ENCODE measurements at places on chromosomes 5 and 9.

DNA sequence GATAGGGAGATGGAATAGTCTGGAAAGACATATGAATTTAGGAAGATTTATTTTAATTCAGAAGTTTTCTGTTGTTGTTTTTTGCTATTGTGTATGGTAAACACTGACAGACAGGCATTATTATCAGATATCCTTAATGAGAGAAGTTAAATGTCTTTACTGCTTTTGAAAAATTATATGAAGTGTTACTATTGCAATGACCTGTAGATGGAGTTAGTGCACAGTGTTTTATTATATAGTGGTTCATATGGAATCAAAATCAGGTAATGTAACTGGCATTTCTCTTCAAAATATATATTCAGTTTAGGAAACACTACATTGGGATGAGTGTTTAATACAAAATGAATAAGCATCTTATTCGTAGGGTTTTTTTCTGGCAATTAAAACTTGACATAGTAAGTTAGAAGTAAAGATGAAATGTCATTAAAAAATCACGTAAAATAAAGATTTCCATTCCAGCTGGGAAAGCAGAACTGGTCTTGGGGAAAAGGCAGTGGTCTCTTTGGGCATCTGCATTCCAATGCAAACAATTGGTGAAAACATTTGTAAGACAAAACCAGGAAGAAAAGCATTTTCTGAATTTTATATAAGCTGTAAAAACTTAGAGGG, 3.9 kb downstream of the GABRA1 start:
- DNase-seq, result no peak

GRCh38 chr9:83167126-83167525, 104.2 kb upstream of the RASEF start:
- no peak for DNase-seq

DNA sequence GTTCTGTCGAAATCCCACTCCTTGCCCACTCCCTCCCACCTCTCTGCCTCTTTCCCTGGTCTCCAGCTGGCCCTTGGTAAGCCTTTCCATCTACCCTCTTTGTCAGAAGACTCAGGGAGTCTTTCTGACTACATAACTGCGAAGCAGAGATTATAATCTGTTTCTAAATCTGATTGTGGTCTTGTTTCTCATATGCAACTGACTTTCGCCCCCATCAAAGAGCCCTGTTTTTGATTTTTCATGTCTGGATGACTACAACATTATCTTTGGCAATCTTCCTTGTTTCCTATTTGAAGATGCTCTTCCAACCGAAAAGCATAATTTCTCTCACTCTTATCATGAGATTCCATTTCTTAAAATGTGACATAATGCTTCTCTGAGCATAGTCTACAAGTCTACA, 218.2 kb upstream of the ADAMTSL1 start:
- DNase-seq, result no peak

DNA sequence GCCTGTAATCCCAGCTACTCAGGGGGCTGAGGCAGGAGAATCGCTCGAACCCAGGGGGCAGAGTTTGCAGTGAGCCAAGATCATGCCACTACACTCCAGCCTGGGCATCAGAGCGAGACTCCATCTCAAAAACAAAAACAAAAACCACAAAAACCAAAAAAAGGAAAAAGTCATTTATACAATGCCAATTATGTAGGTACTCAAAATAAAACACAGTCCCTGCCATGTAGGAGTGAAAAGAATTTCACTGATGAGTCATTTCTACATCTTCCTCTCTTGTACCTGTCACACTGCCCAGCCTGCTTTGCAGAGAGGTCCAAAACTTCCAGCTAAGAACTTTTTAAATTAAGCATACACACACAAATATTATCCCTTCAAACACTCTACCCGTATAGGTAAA, 215.8 kb downstream of the EPB41L4A start:
- no peak for DNase-seq

- DNase-seq, result no peak
These were observed 71.4 kb upstream of the STARD4 start for GRCh38 chr5:111583758-111584203.

DNA sequence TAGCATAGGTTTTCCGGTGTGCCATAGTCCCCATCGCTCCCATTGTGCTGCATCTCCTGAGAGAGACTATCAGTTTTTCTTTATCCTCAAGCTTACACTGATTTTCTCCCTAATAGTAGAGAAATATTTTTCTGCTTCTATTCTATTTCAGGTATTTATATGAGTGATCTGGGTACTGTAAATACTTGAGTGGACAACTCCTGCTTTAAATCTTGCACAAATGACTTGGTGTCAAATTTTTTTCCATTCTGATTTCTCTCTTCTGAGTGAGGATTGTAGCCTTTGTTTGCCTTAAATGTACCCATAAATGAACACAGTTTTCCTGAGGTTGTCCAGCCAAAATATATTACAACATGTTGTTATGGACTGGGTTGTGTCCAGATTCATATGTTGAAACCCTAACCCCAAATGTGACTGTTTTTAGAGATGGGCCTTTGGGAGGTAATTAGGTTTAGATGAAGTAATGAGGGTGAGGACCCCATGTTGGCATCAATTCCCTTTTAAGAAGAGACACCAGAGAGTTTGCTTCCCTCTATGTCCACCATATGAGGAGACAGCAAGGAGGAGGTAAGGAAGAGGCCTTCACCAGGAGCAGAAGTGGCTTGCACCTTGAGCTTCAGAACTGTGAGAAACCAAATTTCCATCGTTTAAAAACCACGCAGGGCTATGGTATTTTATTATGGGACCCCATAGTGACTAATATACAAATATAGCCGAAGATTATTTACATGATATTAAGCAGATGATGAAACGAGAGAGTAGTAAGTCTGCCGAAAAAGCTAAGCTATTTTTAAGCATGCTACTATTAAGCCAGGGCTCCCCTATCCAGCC, 336.4 kb upstream of the MPDZ start:
- DNase-seq, result no peak

DNA sequence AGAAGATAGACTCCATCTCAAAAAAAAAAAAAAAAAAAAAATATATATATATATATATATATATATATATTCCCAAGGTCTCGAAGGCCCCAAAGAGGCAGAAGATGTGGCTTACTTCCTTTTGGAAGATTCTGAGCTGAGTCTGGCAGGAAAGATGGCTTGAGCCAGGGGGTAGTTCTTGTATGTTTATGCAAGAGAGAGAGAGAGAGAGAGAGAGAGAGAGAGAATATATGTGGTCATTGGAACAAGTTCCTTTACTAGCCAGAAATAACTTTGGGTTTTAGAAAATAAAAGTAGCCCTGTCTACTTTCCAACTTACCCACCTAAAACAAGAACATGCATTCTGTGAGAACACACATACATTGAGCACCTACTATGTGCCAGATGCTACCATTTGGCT, 17.6 kb downstream of the NCS1 start:
- no peak for DNase-seq

DNA sequence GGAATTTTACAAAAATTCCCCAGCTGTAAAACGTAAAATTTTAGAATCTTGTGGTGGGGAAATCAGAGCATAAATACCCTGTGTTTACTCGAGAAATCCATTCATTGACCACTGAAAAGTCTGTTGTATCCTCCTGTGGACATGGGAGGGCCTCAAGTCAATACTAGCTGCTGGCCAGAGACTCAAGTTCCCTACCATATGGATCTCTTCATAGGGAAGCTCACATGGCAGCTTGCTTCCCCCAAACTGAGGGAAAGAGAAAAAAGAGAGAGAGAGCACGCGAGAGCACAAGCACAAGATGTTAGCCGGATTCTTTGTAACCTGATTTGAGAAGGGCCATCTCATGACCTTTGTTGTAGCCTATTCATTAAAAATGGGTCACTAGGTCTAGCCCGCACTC, 591.9 kb downstream of the LRRC70 start:
- no peak for DNase-seq

DNA sequence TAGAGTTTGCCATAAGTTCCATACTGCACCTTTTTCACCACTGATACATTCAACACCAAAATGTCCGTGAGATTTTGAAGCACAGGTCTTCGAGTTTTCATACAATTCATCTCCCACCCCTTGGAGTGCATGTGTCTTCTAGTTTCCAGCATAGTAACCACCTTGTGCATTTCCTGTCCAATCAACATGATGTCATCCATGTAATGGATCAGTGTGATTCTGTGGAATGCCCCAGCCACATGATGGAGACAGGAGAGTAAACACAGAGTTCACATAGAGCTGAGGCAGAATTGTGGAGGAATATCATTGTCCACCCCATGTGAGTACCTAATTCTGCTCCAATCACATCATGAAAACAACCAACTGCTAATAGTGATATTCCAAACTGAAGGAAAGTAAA, 441.5 kb upstream of the CDH6 start:
- DNase-seq, result no peak

DNA sequence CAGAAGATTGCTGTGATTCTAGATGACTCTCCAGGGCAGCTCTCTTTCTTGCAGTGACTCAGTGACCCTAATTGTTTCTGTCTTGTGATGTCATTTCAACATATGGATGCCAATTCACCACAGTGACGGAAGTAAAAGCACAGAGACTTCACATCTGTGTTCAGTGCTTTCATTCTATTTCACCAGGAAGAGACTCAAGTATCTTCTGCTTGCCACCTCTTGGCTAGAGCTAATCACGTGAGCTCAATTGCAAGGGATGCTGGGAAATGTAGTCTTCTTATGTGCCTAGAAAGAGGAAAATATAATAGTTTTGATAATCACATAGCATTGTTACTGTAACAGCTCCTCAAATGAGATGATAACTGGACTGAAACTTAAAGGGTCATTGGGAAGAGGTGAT, 453.3 kb upstream of the KLF4 start:
- DNase-seq, result no peak

- DNase-seq, result no peak
These were observed 160.0 kb downstream of the RMI1 start for GRCh38 chr9:84140535-84141101.

DNA sequence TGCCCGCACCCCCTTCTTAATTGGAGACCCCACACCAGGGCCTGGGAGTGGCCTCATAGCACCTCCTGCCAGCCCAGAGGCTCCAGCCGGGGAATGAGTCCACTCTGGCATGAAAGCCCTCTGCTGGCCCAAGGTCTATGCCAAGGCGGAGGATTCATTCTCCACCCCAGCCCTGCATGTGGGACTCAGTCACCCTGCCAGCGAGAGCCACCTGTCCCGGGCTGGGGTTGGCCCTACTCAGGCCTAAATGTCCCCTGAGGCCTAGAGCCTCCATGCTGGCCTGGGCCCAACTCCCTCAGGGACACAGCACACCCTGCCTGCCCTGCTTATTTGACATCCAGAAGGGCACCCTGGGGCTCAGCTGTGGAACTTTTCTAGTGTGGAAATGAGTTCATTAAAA, 1.0 kb upstream of the RAPGEF1 start:
- DNase-seq, result no peak

DNA sequence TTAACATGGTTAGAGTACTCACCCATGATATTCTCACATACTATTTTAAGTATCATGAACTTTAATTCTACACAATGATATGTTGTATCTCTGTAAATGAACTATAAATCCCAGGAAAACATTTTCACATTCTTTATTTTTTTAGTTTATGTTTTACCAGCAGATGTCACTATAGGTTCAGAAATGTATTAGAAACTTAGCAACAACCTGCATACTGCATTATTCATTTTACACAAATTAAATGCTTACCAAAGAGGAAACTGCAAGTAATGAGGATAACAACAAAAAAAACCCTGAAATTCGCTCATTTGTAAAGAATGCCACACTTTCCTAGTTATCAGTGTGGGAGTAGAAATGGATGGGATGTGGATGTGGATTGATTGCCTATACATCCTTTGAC, 217.5 kb upstream of the OTULINL start:
- no peak for DNase-seq

- DNase-seq, result no peak
These were observed 83.1 kb downstream of the COL27A1 start for GRCh38 chr9:114238472-114238871.

- no peak for DNase-seq
These were observed 82.8 kb downstream of the PRR16 start for GRCh38 chr5:120546922-120547321.

DNA sequence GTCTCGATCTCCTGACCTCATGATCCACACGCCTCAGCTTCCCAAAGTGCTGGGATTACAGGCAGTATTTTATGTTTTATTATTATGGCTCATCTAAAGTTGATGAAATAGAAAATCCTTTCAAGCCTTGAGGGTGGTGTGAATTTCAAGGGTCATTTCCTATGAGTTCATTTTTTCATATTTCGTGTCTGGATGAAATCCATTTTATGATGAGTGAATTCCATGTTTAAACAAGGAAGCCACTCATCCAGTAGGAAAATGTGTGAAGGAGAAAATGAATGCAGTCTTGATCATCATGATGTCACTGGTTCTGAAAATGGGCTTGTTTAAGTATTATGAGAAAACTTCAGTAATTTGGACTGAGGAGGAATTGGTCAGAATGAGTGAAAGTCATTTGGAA, 74.6 kb upstream of the ZSWIM6 start:
- DNase-seq, result no peak

GRCh38 chr9:125961072-125961471, 213.9 kb downstream of the PBX3 start:
- no peak for DNase-seq

GRCh38 chr9:128603697-128604096, 51.3 kb downstream of the SPTAN1 start:
- DNase-seq, result no peak

DNA sequence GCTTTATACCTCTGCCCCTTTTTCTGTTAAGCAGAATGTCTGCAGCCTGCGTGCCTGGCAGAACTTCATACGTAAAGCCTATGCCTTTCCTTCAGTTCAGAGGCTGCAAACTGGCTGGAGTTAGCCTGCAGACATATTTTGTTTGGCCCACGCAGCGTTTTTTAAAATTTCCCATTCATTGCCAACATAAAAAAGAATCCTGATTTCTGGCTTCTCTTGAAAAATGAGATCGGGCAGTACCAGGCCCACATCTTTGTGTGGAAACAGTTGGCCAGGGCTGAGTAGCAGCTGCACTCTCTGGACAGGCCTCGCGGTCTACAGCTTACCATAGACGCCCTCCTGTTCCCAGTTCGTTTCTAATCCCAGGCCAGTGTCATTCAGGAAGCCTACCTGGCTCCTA, 104.4 kb downstream of the SMARCA2 start:
- DNase-seq, result no peak

DNA sequence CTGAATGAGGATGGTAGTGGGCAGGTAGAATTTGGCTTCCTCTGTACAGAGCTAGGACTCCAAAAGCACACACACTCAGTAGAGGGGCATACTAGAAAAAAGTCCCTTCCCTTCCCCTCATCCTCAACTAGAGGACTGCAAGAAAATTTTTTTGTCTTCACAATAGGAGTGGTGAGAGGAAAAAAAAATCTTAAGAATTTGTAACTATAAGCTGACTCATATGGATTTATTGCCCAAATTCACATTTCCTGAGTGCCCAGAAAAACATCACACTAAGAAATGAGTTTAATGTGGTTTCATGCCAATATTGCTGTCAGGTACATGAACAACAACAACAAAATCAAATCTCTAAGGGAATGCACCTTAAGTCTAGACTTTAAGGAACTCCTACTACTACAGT, 43.7 kb downstream of the RANBP6 start:
- no peak for DNase-seq

GRCh38 chr9:132798817-132799790, 79.0 kb downstream of the AK8 start:
- DNase-seq, result no peak
